NCI-H69 (cell line): ENCODE measurements at places on chromosomes 2 and 18.
A peak's percentile ranks its signal among the peaks of the same experiment; 100 is the strongest.

DNA sequence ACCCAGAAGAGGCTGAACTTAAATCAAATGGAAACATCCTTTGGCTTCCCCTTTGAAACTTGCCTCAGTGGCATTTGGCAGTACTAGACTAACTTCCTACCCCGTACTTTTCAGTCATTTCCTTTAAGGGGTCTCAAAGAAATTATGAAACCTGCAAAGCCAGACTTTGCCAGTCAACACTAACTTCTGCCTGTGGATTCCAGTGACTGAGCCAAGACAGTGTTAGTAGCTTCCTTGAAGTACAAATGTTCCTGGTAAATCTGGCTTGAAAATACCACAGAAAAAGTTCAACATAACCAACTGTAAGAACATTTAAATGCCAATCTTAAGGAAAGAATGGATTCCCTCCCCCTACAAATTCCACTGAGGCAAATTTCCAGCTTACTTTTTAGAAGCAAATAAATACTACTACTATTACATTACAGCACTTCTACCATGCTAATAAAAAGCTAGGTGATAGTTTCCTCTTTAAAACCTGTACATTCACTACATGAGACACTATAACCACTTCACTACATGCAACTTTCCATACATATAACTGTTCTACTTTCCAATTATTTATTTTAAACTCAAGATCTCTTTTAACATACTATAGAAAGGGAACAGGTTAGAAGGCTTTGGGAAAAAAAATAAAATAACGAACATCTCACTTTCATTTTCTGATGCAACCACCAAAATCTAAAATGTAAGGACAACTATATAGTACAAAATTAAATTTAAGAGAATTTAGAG, 2.4 kb downstream of the PELI1 start:
- DNase-seq, result peak; percentile 3

DNA sequence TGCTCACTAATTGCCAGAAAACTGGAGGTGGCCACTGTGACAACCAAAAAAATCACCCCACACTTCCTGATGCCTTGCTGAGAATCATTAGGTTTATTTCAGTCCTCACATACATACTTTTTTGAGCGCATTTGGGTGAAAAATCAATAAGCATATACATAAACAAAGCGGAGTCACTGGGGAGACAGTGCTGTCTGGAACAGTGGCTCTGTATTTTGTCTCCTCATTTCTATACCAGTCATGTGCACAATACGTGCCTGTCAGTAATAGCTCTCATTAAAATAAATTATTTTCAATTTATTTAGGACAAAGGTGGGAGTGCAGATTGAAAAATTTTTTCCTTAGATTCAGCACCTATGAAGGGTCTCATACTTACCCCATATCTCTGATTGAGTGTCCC, 48.2 kb downstream of the CXCR4 start:
- no peak for DNase-seq

DNA sequence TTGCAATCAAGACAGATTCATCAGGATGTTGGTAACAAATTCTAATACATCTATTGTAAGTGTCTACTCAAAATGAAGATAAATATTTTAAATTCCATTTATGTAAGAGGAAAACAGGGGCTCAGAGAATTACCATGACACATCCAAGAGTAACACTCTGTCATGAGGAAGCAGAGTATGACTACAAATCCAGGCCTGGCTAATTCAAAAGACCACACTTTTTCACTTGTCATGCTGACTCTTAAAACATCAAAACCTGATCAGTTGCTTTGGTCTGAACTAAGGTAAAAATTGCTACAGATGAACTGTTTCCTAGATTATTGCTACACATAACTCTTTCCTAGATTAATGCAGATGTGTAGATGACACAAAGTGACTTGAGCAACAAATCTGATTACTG, 880.6 kb downstream of the TSN start:
- DNase-seq, result no peak

- DNase-seq, result peak; percentile 97
These were observed 121.1 kb downstream of the SETBP1 start for GRCh38 chr18:44801781-44802180.

- DNase-seq, result no peak
These were observed 197.6 kb downstream of the SLC4A3 start for GRCh38 chr2:219824996-219825395.

- DNase-seq, result peak; percentile 91
These were observed 77.9 kb downstream of the DTNA start for GRCh38 chr18:34787931-34788532.

DNA sequence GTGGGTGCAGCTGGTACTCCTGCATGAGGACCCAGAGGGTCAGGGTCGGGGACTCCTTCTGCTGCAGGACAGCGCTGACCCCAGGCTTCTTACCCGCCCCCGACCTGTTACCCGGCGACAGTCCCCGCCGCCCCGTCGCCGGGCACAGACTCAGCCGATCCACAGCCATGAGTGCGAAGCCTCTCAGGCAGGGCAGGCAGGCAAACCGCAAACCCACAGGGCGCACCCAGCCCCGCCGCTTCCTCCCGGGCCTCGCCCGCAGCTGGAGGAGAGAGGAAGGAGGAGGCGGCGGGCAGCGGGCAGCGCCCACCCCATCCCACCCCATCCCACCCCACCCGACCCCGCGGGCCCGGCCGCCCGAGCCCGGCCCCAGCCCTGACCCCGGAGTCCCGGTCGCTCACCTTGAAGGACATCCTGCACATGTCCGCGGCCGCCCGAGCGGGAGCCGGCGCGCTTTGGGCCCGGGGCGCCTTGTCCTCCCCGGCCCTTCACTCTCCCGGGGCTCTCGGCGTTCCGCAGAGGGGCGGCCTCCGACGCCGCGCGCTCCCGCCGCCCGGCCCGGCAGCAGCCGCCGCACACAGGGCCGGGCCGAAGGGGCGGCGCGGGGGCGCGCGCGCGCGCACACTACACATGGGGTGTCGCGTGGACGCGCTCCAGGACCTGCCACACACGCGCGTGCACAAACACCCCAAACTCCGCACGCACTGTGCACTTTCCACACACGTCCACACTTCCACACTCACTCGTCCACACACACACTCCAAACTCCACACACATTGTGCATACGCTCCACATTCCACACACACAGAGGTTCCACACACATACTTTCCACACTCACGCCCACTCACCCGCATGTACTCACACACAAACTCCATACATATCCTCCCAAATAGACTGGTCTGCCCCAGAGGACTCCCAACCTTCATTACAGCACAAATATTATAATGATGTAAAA, at the start of gene ANKRD29:
ANKRD29 (minus strand) TSS at position 603 of the 955 bp plus-strand sequence; CDS start at position 422, 181 bp downstream.
- DNase-seq, result peak; percentile 84

DNA sequence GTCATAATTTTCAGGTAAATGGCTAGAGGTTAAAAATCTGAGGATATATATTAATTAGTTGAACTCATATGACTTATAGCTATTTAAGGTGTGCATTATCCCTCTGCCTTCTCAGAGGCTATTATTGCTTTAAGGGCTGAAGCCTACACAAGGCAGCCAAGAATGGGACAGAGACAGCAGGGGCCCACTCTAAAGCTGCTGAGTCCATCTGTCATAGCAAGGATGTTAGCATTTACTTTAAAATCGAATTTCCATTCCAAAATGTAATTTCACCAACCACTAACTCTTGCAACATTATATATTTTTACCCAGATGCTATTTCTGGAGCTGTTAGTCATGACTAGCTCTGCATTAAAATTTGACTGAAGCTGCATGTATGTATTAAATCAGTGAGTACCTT, 236.3 kb upstream of the FSIP2 start:
- DNase-seq, result peak; percentile 70

GRCh38 chr2:223930103-223930976, 14.8 kb downstream of the WDFY1 start:
- DNase-seq, result peak; percentile 2

DNA sequence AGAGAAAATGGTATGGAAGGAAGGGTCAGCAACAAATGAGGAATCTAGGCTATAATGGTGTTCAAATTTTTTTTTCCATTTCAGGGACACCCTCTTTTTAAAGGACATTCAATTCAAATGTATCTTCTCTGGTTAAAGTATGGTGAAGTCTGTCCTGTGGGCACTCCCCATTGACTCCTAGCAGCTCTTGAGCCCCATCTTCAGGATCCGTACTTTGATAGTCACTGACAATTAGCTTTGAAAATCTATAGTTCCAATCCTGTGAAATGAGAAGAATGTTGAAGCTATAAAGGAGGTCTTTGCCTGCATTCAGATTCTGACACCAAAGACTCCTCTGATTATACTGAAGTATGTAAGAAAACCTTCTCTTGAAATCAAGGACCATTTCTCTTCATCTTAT, 43.3 kb downstream of the KCNH7 start:
- peak; percentile 49 for DNase-seq

DNA sequence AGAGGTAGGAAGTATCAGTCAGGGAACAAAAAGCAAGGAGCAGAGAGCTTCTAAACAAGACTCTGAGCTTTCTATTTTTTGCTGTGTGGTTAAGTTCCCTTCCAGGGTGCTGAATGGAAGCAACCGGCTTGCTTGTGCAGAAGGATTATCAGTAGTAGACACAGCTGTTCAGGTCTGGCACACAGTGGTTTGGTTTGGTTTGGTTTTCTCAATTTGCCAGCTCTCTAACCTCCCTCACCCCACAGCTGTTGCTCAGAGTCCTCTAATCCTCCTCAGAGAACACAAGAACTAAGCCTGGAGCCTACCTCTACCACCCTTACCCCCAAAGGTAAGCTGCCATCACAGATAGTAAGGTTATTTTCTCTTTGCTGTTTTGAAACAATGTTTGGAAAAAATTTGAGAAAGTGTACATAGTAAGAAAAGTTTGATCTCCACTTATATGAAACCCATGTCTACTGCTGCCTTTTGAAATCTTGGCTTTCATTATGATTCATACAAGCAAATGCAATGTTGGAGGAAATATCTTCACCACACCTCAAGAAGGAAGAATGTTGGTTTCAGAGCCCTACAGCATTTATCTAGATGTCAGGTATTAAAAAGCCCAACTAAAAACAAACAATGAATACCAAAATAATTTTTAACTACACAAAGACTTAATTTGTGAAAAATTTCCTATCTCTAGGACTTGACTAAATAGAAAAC, 255.3 kb downstream of the NR4A2 start:
- peak; percentile 36 for DNase-seq

GRCh38 chr2:179694963-179695362, 166.4 kb downstream of the ZNF385B start:
- DNase-seq, result no peak

DNA sequence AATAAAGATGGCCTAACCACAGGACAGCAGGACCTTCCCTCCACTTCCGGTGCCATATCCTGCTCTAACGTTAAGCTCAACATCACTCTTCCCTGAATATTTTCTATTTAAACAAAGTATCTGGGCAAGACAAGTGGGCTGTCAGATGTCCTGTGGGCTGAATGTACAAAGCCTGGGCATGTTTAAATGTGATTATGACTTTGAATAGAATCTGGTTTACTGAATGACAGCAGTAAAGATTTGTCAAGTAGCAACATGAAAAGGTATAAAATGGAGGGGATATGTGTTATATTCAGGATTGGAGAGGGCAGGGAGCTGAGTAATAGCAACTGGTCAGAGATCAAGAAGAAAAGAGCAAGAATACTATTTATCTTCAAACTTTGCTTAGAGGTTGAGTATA, 540.9 kb downstream of the NRXN1 start:
- DNase-seq, result no peak

DNA sequence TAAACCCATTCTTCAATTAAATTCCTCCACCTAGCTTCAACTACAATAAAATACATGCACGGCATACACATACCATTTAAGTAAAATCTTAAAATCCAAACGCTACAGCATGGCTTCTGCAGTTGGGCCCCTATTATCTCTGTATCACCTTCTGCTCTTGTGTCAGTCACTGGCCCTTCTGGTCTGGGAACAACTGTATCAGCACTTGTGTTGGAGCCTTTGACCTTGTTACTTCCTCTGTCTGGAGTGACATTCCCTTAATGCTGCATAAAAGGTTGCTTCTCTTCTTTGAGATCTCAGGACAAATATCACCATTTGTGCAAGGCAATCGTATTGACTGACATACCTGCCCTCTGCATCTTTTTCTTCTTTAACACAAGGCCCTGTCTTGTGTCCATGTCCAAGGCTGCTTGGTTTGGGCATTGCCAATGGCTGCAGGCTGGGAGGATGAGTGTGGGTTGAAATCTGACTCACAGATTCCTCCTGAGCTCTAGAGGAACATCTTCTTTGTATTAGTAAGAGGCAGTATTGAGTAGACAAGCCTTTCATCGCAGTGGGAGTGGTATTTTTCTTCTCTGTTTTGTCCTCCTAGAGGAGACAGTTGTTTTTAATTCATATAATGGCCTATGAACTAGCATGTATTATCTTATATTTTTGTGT, 267.8 kb upstream of the TRIB2 start:
- no peak for DNase-seq

- DNase-seq, result no peak
These were observed 327.4 kb upstream of the CWC22 start for GRCh38 chr2:180334514-180334913.

DNA sequence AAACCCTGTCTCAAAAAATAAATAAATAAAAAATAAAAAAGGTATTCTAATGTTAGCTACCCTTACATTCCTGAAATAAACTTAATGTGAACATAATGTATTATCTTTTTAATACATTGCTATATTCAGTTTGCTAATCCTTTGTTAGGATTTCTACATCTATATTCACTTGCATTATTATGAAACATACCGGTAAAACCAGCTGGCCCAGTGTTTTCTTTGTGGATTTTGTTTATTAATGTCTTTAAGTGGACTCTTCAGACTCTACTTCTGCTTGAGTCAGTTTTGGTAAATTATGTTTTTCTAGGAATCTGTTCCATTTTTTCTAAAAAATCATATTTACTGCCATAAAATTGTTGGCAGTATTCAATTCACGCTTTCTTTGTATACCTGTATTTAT, 34.5 kb downstream of the PTPN2 start:
- no peak for DNase-seq

DNA sequence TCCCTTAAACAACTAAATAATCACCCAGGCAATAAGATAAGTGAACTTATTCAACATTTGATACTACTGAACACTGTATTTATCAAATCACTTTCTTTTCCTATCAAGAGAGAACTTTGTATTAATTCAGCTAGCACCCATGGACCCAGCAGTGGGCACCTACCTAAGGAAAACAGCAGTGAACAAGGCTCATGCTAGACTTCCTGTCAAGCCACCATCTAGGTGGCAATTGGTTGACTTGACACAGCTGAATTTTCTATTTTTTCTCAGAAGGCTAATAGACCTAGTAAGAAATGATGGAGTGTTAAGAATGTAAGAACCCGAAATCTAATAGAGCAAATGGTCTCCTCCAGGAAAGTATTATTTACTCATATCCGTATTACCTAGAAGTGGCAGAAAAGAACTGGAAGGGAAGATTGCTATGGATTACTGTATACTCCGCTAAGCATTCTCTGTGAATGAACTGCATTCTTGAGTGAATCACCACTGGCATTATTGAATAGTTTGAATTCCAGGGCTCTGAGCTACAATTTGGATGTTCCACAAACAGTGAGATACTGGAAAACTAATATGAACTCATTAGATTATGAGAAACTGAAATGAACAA, 988.2 kb upstream of the CDH2 start:
- DNase-seq, result no peak
